ENCODE measurements at places on chromosomes 6 and 20.

DNA sequence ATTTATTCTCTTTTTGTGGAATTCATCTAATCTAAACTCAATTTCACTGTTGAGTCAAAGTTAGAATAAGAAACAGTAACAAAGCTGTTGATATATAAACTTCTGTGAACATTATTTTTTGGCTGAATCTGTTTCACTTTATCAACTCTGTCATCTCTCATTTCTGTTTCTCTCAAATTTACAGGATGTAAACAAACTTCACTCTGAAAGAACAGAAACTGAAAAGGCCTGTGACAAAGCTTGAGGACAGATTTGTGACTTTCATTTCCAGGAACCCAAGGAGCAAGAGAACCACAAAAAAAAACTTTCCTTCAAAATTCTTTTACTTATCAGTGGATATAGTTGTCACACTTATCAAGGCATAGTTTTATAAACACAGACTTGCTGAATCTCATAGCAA is 447.9 kb upstream of the OPRM1 start:
- no peak for DNase-seq

DNA sequence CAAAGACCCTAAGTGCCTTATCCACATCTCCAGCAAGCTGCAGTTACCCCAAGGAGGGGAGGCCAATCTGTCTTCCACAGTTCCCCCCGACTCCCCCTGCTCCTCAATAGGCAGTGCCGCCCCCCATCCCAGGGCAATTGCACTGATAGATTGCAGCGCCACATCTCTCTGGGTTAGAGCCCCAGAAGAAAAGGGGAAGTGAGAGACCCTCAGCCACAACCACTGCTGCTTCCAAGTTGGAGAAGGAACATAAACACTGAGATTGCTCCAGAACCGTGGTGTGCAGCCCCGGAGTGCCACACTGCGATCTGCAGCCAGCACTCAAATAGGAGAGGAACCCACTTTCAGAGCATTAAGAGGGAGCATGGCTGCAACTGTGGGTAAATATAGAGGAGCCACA is 101.5 kb downstream of the RWDD2A start:
- DNase-seq = no peak

GRCh38 chr6:80209430-80209829 is 103.0 kb downstream of the BCKDHB start:
- no peak for DNase-seq

DNA sequence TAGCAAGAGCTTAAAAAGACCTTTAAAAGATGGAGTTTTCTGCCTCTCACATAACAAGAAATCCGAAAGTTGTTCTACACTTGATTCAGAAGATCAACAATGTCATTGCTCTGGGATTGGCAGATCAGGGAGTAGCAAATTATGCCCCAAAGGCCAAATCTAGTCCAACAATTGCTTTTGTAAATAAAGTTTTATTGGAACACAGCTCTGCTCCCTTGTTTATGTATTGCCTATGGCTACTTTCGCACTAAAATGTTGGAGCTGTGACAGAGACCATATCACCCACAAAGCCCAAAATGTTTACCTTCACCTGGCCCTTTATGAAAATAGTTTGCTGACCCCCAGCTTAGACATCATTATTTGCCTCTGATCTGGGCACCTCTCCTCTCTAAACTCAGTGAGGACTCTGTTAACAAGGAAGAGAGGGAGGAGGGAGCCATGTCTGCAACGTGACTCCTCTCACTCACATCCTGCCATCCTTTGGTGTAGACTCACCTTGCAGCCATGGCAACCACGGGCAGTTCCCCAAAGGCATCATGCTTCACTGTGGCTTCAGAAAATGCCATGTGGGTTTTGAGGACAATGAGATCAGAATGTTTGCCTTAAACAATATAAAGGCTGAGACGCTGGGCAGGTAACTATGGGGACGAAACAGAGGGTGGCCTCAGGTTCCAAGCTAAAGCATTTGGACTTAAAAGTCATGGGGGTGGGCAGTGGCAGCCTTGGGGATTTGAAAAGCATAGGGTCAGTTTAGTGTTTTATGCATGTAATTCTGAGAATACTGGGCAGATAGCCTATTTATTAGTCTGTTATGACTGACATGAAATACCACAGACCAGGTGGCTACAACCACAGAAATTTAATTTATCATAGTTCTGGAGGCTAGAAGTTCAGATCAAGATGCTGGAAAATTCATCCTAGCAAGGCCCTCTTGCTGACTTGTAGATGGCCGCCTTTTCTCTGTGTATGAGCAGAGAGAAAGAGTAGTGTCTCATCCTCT is 149.7 kb upstream of the TNFAIP3 start:
- no peak for DNase-seq

DNA sequence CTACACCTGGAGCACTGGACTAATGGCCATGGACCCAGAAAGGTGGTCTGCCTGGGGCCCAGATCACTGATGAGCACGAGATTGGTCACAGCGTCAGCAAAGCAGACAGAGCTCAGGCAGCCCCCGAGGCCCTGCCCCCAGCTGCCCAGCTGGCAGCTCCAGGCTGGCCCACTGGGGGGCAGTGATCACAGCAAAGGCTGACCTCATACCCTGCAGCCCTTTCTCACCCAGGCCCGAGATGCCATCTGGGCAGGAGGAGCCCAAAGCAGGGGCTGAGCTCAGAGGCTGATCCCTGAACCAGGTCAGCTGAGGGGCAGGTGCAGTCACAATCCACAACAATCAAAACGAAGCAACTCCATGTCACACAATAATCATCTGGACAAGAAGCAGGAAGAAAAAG is 4.1 kb downstream of the MAP1LC3A start:
- no peak for DNase-seq

DNA sequence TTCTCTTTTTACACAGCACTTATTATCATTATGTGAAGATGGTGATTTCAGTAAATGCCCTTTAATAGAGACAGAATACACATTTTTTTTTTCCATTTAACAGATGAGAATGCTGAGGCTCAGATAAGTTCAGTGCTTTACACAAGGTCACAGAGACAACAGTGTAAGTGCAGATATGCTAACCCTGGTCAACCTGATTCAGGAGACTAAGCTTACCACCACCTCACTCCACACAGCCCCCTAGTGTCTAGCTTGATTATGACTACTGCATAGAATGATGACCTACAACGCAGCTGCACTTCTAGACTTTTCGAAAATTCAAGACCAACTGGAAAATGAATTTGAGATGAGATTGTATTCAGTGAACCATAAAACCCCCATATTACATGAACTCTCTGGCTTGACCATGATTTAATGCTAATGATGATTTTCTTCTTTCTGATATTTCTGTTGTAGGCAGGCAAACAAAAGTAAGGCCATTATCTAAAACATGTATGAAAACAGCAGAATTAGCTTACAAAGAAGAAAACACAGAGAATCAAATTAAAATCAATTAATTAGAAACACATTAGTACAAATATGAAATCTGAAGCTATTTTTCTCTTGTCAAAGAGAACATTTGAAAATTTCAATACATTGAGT is 212.1 kb upstream of the PHACTR1 start:
- no peak for DNase-seq

DNA sequence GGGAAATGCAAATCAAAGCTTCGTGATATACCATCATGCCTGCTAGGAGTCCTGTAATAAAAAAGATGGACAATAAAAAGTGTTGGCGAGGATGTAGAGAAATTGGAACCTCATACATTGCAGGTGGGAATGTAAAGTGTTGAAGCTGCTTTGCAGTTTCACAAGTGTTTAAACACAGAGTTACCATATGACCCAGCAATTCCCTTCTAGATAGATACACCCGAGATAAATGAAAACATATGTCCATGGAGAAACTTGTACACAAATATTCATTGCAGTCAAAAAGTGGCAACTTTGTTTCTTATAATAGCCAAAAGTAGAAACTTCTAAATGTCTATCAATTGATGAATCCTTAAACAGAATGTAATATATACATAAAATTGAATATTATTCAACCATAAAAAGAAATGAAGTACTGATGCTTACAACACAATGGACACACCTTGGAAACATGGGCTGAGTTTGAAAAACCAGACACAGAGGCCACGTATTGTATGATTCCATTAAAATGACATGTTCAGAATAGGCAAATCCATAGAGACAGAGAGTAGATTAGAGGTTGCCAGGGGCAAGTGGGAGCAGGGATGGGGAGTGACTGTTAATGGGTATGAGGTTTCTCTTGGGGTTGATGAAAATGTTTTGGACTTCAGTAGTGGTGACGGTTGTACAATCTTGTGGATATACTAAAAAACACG is 20.8 kb upstream of the ERVFRD-1 start:
- DNase-seq = no peak

DNA sequence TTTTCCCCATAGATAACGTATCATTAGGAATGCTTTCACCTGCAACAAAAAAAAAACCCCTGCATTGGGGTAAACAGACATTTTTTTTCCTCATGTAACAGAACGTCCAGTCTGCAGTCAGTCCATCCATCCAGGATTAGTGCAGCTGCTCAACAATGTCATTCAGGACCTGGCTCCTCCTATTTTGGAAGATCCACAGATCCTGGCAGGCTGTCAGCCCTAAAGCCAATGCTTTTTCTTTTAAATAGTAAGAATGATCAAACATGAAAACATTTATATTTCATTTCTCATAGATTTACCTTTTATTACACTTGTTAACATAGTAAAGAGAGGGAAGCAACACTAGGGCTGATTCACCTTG is 116.5 kb upstream of the CCDC28A start:
- DNase-seq = no peak

DNA sequence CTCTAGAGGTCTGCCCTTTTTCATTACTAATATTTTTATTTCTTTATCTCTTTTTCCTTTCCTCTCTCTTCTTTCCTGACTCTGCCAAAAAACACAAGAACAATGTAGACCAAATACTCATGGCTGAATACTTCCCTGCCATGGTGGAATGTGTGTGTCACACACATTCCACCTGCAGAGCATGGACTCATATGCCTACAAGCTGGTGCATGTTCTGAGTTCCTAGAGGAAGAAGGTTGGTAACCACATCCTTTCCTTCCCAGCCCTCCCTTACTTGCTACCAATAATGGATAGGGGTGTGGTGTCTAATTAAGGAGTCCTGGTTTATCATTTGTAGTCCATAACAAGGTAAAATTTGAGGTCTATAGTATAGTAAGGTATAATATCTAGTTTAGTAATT is 15.2 kb upstream of the CST9L start:
- DNase-seq = no peak

DNA sequence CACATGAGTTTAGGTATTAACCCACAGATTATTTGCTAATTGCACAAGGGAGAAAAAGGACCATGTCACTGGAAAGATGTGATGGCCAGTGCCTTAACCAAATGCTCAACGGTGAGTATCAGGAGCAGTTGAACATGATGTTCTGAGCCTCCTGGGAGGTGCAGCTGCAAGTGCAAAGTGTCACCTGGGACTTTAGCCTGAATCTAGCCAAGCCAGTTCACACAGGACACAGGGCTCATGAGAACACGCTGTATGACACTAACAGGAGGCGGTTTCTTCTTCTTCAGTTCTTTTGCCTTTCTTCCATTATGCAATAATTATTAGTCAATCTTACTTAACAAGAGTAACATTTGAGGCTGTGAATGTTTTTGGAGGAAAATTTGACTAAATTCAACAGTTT is 225.3 kb downstream of the THBS2 start:
- no peak for DNase-seq

DNA sequence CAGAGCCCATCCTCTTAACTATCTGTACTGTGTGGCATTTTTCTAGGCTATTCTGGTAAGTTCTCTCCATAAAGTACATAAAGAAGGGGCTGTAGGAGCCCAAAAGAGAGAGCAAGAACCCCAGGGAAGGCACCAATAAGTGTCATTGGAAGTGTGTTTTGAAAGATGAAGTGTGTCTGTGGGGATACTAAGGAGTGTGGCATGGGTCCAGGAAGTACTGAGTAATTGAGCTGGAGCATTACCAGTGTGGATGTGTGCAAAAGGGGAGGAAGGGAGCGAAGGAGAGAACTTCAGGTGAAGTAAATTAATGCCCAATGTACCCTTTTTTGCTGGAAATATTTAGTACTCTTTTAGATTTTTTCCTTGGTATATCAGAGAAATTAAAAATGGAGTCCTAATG is 63.9 kb downstream of the KCNS1 start:
- DNase-seq = no peak

DNA sequence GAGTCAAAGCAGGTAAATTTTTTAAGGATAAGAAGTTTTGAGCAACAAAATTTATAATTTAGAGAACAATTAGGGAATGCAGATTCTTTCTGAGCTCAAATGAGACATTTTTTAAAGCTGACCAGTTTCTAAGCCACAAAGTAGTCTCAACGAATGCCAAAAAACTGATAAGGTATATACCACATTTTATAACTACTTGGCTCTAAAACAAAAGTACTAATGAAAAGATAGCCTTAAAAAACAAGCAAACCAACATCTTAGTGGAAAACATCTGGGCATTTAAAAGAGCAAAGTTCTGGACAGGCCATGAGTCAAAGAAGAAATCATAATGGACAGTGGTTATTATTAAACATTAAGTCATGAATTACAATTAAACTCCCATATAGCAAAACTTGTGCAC is 23.2 kb upstream of the RNF146 start:
- no peak for DNase-seq

- DNase-seq = no peak
These were observed 8.9 kb upstream of the CHD6 start for GRCh38 chr20:41627001-41627495.

DNA sequence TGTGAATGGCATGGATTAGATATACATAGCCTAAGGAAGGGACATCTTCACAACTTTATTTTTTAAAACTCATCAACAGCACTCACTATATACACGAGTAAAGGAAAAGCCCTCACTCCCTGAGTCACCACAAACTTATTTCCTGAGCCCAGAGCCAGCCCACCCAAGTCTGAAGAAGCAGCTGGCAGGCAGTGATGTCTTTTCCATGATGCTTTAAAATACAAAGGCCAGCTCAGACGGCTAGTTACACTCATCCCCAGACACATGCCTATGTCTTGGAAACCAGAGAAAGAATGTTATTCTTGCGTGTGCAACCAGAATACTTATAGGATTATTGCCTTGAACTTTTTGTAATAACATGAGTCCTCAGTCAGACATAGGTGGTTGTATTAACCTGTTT is 114.4 kb downstream of the ADGRG6 start:
- DNase-seq = no peak

DNA sequence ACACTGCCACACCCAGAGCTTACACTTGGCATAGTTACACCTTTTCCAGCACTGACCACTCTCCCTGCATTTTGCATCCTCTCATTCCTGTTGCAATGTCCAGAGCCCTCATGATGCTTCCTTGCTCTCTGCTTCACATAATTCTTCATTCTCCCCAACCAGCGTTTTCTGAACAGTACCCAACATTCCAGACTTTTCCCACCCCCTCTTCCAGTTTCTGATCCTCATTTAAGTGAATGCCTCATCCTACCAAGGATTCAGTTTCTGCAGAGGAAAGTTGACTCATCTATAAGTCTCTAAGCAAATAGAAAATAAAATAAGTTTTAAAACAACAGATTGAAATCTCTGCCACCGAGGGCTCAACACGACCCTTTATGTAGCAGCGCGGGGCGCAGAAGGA is 321.3 kb upstream of the TCF21 start:
- DNase-seq = no peak
